ENCODE measurements at places on chromosomes 7 and 10.

DNA sequence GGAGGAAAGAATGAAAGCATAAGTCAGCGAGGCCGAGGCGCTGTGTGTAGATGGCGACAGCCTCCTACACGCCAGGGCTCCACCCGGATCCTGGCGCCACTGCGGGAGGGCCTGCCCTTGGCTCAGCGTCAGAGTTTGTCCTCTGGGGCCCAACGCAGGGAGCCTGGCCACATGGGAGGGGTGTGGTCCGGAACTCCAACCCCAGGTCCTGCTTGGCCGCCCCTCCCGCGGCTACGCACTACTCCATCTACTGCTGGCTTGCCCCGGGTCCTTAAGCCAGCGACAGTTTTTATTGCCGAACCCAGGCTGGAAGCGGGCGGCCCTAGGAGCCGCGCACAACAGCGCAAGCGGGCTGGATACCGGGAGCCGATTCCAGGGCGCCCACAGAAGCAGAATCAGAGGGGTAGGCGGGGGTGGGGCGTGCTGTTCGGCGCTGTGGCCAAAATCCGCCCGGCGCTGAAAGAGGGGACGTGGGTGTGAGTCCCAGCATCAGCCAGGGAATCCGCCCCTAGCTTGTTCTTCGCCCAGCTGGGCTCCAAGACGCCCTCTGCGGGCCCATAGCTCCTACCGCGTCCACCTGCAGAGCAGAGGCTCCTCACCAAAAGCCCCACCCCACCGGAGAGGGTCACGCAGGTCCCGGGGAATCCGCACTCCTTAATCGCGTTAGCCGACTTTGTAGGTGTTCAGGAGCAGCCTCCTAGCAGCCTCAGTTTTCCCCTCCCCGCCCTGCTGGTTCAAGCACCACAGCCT, 4.5 kb downstream of the KAZALD1 start:
- H3K36me3 ChIP-seq = no peaks in the 10 kb centered on the region
- DNase-seq = peak; percentile 37
- H3K4me1 ChIP-seq = peaks cover 43% of the 10 kb centered on the region

DNA sequence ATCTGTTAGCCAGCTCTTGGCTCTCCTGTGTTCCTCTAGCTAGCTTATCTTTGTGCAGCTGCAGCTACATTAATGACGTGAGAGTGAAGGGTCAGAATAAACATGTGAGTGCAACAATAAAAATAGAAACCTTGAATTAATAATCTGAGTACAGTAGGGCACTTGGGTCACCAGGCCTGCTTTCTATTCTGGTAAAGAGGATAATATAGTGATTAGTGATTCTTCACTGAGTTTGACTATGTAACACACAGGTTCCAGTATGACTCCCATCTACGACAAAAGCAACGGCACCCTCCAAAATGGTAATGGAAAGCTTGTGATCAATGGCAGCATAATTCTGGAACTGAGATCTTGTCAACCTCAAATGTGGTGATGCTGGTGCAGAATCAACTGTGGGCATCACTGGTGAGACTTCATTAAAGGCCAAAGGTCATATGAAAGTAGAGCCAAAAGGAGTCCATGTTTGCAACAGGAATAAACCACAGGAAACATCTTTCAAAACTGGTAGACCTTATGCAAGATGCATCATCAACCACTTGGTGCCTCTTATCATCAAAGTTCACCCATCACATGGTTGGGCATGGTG, 77.6 kb downstream of the NRBF2 start:
- H3K4me3 ChIP-seq = no peak overlapping the region
- no peak overlapping the region for H3K27ac ChIP-seq
- peaks cover 25% of the 10 kb centered on the region for H3K4me1 ChIP-seq
- no peak for DNase-seq
- peaks cover 18% of the 10 kb centered on the region for H3K36me3 ChIP-seq

DNA sequence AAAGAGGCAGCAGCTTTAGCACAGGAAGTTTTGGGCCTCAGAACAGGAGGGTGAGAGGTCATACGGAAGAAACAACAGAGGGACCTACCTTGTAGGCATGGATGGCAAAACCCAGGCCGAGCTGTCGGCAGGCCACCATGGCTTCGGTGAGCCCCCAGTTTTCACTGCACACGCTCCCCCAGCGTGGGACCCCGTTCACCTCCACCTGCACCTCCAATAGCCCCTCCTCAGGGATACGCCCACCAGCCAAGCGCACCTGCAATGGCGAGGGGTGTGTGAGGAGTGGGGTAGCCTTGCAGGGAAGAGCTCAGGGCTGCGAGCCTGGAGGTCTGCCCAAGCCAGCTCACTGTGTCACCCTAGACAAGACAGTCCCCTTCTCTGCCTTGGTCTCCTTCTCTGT, 11.3 kb downstream of the LOXL4 start:
- H3K4me3 ChIP-seq = no peak overlapping the region
- H3K36me3 ChIP-seq = peaks cover 6% of the 10 kb centered on the region
- no peaks in the 10 kb centered on the region for H3K4me1 ChIP-seq
- no peak for DNase-seq
- H3K27me3 ChIP-seq = no peaks in the 10 kb centered on the region

DNA sequence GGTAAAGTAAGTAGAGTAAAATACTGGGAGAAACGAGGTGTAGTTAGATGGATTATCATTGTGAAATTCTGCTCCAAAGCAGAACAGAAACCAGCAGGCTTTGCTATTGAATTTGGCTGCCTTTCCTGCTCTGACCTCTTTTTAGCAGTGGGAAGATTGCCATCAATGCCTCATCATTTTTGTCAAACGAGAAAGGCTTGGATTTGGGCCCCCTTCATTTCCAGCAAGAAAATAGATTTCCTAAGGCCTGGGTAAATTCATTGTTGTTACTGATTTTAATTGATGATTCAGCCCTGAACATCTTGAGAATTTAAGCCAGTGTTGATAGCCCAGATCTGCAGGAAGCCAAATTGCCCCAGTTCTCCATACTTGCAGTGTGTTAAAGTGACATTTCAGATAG, 35.2 kb upstream of the ASAH2 start:
- no peak overlapping the region for H3K4me3 ChIP-seq
- no peak overlapping the region for H3K27ac ChIP-seq
- DNase-seq = no peak

DNA sequence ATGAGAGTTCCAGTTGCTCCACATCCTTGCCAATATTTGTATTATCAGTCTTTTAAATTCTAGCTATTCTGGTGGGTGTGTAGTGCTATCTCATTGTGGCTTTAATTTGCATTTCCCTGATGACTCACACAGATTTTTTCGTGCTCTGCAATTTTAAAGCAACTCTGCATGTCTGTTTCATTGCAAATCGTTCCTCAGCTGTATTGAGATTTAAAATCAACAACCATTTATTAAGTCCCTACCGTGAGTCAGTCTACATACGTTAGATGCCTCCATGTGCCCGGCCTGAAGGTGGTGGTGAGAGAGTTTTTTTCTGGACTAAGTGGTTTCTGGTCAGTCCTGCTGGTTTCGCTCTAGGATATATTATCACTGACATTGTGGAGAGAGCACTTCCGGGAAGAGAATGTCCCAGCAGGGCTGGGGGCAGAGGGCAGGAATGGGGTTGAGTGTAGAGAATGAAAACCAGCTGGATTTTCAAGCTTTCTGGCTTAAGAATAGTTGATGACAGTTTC, 8.4 kb upstream of the HYCC1 start:
- H3K27ac ChIP-seq = peak overlapping the region; percentile 2
- no peaks in the 10 kb centered on the region for H3K27me3 ChIP-seq
- no peak overlapping the region for H3K4me3 ChIP-seq
- no peaks in the 10 kb centered on the region for H3K36me3 ChIP-seq

- H3K4me3 ChIP-seq = no peak overlapping the region
- H3K4me1 ChIP-seq = no peaks in the 10 kb centered on the region
- H3K36me3 ChIP-seq = no peaks in the 10 kb centered on the region
- H3K27ac ChIP-seq = no peak overlapping the region
- H3K27me3 ChIP-seq = no peaks in the 10 kb centered on the region
Measured at GRCh38 chr10:4802711-4803487, 23.1 kb upstream of the AKR1E2 start.
